Glutamatergic neuron (in vitro differentiated cells): ENCODE measurements at places on chromosomes 6 and 20. TPM values are rescaled to one million over a fixed set of nuclear protein-coding genes. Genes with fewer than 3 reads are reported as not detected.

WFDC5 gene
- not detected for total RNA-seq

TDRD6 gene
- 0.64 TPM for total RNA-seq

BMP5 gene
- 1.1 TPM for total RNA-seq

C6orf141 gene
- total RNA-seq: not detected

DEFB127 gene
- total RNA-seq: not detected

NHLRC1 gene
- 0.17 TPM for total RNA-seq

DACT2 gene
- total RNA-seq: 0.22 TPM

SMLR1 gene
- not detected for total RNA-seq

RARS2 gene
- total RNA-seq: 42.0 TPM

COL19A1 gene
- total RNA-seq: 0.78 TPM

TAPBP gene
- total RNA-seq: 4.7 TPM

LY86 gene
- not detected for total RNA-seq

TBX18 gene
- total RNA-seq: 5.1 TPM

MGME1 gene
- total RNA-seq: 4.8 TPM

COL11A2 gene
- total RNA-seq: 3.8 TPM

COL9A3 gene
- total RNA-seq: 78.7 TPM

APOM gene
- total RNA-seq: 1.5 TPM

GRCh38 chr6:15508441-15508871 is 154.4 kb downstream of the DTNBP1 start:
- DNase-seq: no peak
- no peak overlapping the region for H3K27ac ChIP-seq
- peaks cover 20% of the 10 kb centered on the region for H3K4me1 ChIP-seq
- peaks cover 6% of the 10 kb centered on the region for H3K36me3 ChIP-seq

DNA sequence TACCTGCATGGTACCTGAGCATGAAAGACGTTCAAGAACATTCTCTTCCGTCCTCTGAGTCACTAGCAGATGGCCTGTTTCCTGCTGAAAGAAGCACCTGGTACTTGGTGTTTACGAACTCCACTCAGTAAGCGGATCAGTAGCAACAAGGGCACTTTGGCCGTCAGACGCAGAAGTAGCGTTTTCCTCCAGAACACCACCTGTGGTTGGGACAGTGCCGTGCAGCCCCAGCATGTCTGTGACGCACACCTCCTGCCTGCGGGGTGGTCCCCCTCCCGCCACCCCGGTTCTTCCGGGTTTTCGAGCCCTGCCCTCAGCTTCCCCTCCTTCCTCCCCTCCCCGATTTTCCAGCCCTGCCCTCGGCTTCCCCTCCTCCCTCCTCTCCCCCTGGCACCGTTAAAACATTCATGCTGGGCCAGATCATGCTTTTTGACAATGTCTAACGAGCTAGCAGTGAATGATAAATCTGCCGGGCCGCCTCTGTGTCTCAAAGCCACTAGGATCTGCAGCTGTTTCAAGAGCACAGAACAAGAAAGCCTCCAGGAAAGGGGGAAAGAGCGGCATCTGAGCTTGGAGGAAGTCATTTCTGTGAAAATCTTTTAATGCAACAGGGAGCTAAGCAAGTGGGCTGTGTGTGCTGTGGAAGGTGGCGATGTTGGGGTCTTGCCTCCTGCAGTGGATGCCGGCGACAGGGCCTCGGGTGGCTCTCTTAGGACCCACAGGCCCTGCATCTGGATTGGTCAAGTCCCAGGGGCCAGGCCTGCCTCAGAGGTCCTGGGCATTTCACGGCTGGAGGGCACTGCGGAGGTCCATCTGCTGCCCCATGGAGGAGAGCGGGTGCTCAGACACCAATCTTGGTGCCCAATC is 207.9 kb downstream of the ERMARD start:
- H3K36me3 ChIP-seq: peaks cover 7% of the 10 kb centered on the region
- peaks cover 6% of the 10 kb centered on the region for H3K4me1 ChIP-seq
- H3K4me3 ChIP-seq: no peak overlapping the region
- peaks cover 7% of the 10 kb centered on the region for H3K27me3 ChIP-seq
- H3K27ac ChIP-seq: no peak overlapping the region
- no peak for DNase-seq

- no peaks in the 10 kb centered on the region for H3K27me3 ChIP-seq
- H3K36me3 ChIP-seq: no peaks in the 10 kb centered on the region
- no peak overlapping the region for H3K27ac ChIP-seq
- no peak for DNase-seq
- no peak overlapping the region for H3K4me3 ChIP-seq
Measured at GRCh38 chr6:2454180-2454579, 208.8 kb upstream of the GMDS start.

DNA sequence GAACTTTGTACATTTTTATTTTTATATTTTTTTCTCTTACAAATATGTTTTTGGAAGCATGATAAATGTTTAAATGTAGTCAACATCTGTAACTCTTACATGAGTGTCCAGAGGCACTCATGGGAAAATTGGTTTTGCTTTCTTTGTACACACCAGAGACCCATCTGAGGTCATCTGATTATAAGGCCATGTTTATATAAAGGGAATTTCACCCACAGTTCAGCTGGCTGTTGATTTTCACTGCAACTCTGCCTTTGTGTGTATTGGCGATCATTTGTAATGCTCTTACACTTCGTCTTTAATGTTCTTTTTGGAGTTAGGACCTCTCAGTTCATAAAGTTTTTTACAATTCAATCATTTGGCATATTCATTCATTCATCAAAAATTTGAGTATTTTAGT is 28.1 kb downstream of the RIOK1 start:
- H3K36me3 ChIP-seq: no peaks in the 10 kb centered on the region
- no peak overlapping the region for H3K4me3 ChIP-seq
- no peaks in the 10 kb centered on the region for H3K27me3 ChIP-seq
- no peak overlapping the region for H3K27ac ChIP-seq
- no peak for DNase-seq

DNA sequence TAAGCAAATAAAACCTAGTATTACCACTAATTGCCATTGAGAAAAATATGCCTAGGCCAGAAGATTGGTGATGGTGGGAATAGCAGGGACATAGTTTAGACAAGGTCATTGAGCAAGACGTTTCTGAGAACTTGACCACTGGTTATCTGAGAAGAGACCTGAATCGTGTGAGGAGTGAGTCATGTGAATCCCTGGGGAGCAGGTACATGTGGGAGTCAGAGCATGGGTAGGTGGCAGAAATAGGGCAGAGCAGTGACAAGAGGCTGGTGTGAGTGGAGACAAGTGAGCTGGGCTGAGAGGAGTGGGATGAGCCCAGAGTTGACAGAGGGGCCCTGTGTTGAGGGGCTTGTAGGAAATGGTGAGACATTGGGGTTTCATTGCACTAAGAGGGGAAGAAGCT is 16.4 kb downstream of the MICA start:
- no peaks in the 10 kb centered on the region for H3K27me3 ChIP-seq
- no peaks in the 10 kb centered on the region for H3K4me1 ChIP-seq
- H3K27ac ChIP-seq: peak overlapping the region; percentile 24
- no peaks in the 10 kb centered on the region for H3K36me3 ChIP-seq
- no peak for DNase-seq
- no peak overlapping the region for H3K4me3 ChIP-seq

GRCh38 chr20:37243076-37243936 is 18.3 kb downstream of the GHRH start:
- no peaks in the 10 kb centered on the region for H3K27me3 ChIP-seq
- no peak overlapping the region for H3K4me3 ChIP-seq
- DNase-seq: no peak
- H3K27ac ChIP-seq: peak overlapping the region; percentile 20
- H3K36me3 ChIP-seq: peaks cover 6% of the 10 kb centered on the region

DNA sequence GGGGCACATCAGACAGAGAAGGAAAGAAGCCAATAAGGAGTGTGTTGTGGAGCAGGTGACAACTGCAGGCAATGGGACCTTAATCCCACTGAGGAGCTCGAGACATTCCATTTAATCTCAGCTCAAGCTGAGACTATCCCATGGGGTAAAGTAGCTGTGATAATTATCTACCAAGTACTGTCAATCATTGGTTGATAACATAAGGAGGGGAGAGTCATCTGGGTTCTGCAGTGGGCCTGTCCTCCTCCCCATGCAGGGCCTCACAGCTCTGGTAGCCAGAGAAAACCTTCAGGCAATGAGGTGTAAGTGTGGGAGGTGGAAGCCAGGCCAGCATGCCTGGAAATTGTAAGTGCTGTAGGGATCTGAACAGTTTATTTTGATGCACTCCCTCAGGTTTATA is 375.0 kb upstream of the ARID1B start:
- H3K4me3 ChIP-seq: no peak overlapping the region
- H3K27me3 ChIP-seq: peaks cover 3% of the 10 kb centered on the region
- DNase-seq: no peak
- no peaks in the 10 kb centered on the region for H3K36me3 ChIP-seq
- no peak overlapping the region for H3K27ac ChIP-seq
- H3K4me1 ChIP-seq: peaks cover 4% of the 10 kb centered on the region

DNA sequence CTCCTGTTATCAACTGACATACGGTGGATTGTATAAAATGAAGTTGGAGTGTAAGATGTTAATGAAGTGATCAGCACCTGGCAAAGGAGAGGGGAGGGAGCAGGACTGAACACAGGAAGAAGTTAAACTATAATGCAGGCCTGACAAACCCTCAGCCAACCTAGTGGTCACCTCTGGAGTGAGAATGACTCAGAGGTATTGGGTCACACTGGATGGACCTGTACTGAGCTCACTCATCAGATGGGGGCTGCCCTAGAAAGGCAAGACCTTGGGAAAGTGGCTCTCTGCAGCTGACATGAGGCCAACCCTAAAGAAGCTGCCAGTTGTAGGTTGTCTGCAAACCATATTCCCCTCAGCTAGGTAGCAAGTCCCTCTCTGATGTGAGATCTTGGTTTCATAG is 193.3 kb upstream of the HTR1E start:
- no peak for DNase-seq
- no peaks in the 10 kb centered on the region for H3K36me3 ChIP-seq
- H3K4me3 ChIP-seq: no peak overlapping the region
- H3K27ac ChIP-seq: no peak overlapping the region

GRCh38 chr6:26296857-26297648 is 67.9 kb upstream of the BTN3A2 start:
- no peak for DNase-seq
- H3K4me1 ChIP-seq: no peaks in the 10 kb centered on the region
- no peaks in the 10 kb centered on the region for H3K27me3 ChIP-seq
- H3K36me3 ChIP-seq: no peaks in the 10 kb centered on the region

GRCh38 chr20:4973330-4974097 is 27.8 kb downstream of the SLC23A2 start:
- H3K27me3 ChIP-seq: no peaks in the 10 kb centered on the region
- H3K36me3 ChIP-seq: no peaks in the 10 kb centered on the region
- no peak for DNase-seq
- H3K4me3 ChIP-seq: no peak overlapping the region
- no peaks in the 10 kb centered on the region for H3K4me1 ChIP-seq

GRCh38 chr20:18879262-18879661 is 65.7 kb downstream of the SCP2D1 start:
- H3K4me3 ChIP-seq: no peak overlapping the region
- no peaks in the 10 kb centered on the region for H3K4me1 ChIP-seq
- H3K27ac ChIP-seq: no peak overlapping the region
- no peaks in the 10 kb centered on the region for H3K27me3 ChIP-seq
- peaks cover 13% of the 10 kb centered on the region for H3K36me3 ChIP-seq
- no peak for DNase-seq

DNA sequence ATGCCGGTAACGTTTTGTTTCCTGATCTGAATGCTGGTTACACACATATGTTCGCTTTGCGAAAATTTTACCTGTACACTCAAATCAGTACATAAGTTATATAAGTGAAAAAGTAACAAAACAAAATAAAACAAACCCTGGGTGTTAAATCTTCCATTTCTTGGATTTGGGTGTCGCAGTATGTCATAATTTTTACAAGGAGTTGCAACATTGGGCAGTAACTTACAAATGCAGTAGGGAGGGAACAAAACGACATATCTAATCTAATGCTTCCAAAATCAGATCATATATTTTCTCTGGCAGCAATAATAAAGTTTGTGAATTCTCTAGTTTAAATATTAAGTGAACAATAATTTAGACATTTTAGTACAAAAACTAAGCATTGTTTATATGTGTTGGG is 25.2 kb downstream of the SNX14 start:
- H3K4me1 ChIP-seq: no peaks in the 10 kb centered on the region
- no peak overlapping the region for H3K4me3 ChIP-seq
- DNase-seq: no peak

DNA sequence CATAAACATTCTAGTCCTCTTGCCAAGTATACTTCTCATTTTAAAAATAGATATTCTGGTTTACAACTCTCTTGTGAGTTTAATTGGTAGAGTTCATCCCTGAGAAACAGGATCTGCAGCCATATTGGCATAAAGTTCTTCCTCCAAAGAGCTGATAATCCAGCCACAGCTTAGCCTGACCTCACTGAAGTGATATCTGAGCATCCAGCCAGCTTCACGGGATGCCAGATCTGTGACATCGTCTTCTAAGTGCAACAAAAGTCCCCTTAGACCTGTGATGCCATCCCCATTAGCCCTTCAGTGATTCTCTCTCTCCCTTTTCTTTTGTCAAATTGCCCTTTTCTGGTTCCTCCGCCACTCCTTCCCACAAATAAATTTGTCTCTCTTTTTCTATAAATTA is 180.6 kb upstream of the STXBP5 start:
- no peaks in the 10 kb centered on the region for H3K27me3 ChIP-seq
- H3K4me1 ChIP-seq: no peaks in the 10 kb centered on the region
- no peaks in the 10 kb centered on the region for H3K36me3 ChIP-seq
- DNase-seq: no peak

DNA sequence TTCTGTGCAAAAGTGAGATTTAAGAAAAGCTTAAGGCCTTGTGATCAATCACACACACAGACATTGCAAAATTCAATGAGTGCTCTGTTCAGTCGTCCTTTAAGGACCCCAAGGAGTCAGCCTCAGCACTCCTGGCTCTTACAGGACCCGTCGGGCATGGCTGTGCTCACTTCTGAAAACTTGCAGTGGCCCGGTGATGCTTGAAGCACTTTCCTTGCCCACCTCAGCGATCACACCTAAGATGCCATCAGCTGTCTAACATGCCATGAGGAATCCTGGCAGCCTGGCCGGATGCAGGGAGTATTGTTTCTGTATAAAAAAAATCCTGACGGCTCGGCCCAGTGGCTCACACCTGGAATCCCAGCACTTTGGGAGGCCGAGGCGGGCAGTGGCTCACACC is 101.4 kb upstream of the LAMP5 start:
- no peak for DNase-seq
- no peak overlapping the region for H3K4me3 ChIP-seq
- peaks cover 4% of the 10 kb centered on the region for H3K4me1 ChIP-seq
- H3K27ac ChIP-seq: no peak overlapping the region
- peaks cover 1% of the 10 kb centered on the region for H3K27me3 ChIP-seq

GRCh38 chr6:43746071-43746470 is 23.9 kb upstream of the VEGFA start:
- H3K4me1 ChIP-seq: peaks cover 9% of the 10 kb centered on the region
- H3K27ac ChIP-seq: no peak overlapping the region
- H3K27me3 ChIP-seq: peaks cover 3% of the 10 kb centered on the region
- no peak overlapping the region for H3K4me3 ChIP-seq
- H3K36me3 ChIP-seq: no peaks in the 10 kb centered on the region
- no peak for DNase-seq

DNA sequence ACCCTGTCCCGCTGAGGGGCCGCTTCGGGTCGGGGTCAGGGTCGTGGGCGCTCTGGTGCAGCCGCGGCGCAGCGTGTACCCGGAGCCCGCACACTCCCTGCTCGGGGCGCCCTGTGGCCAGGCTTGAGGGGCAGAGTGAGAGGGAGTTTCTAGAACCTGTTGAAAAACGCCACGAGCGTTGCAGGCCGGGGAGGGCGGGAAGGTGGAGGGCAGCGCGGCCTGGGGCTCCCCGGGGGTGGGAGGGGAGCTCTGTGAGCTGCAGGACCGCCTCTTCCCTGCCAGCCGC is 539 bp upstream of the BHLHE23 start:
- H3K27ac ChIP-seq: no peak overlapping the region
- no peaks in the 10 kb centered on the region for H3K36me3 ChIP-seq
- H3K4me1 ChIP-seq: peaks cover 12% of the 10 kb centered on the region
- H3K27me3 ChIP-seq: peaks cover 7% of the 10 kb centered on the region
- H3K4me3 ChIP-seq: no peak overlapping the region
